ENCODE measurements at places on chromosomes 4 and X. TPM values are rescaled to one million over a fixed set of nuclear protein-coding genes. Genes with fewer than 3 reads are reported as not detected.

- H3K27ac ChIP-seq: no peak overlapping the region
- DNase-seq: no peak
- no peaks in the 10 kb centered on the region for H3K4me1 ChIP-seq
- H3K27me3 ChIP-seq: no peaks in the 10 kb centered on the region
Observed at GRCh38 chr4:53782458-53782845, 191.2 kb upstream of the LNX1 start.

DNA sequence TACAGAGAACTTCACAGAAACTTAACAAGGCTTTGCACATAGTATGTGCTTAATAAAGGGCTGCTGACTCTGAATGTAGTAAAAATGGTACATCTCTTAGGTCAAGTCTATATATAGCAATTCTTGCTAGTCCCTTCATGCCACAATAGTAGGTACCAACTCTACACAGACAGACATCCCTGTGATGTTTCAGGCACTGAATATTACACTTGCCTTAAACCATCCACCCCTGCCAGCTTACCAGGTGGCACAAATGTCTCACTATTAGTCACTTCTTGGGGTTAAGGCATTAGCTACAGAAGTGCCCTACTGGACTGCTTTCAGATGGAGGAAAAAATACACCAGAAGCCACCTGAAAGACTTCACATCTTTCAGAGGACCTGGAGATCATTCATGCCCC, 86.3 kb upstream of the CITED1 start:
- H3K4me3 ChIP-seq: no peak overlapping the region
- no peaks in the 10 kb centered on the region for H3K27me3 ChIP-seq
- no peak overlapping the region for H3K27ac ChIP-seq
- no peak for DNase-seq

DNA sequence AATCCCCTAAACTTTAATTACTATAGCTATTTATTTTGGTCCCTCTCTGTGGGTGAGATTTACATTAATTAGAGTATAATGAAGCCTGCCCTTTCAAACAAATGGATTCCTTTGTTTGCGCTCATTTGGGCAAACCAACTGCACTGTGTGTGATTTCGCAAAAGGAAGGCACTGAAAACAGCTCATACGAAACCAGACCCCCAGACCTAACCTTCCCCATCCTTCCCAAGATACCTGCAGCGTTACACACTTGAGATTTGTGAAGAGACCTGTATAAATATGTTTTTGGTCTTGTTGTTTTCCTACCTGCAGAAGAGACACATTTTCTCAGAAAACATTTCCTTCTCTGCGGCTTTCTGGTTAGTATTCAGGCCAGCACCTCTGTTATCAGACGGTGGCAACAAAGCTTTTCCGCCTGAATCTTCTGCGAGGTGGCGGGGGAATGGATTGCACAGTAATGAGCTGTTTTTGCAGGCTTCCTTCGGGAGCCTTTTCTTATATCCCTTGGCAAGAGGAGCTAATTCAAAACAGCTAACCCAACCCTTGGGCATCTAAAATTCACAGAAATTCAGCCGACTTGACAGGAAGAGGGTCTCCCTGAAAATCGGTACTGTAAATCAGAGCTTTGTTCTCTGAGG, 47.6 kb downstream of the CBLL2 start:
- peaks cover 17% of the 10 kb centered on the region for H3K4me1 ChIP-seq
- H3K27ac ChIP-seq: 0 out of 2 replicates have a peak overlapping the region, but pooled peaks have one; percentile 49
- no peaks in the 10 kb centered on the region for H3K36me3 ChIP-seq
- no peak overlapping the region for H3K4me3 ChIP-seq
- H3K27me3 ChIP-seq: no peaks in the 10 kb centered on the region

DNA sequence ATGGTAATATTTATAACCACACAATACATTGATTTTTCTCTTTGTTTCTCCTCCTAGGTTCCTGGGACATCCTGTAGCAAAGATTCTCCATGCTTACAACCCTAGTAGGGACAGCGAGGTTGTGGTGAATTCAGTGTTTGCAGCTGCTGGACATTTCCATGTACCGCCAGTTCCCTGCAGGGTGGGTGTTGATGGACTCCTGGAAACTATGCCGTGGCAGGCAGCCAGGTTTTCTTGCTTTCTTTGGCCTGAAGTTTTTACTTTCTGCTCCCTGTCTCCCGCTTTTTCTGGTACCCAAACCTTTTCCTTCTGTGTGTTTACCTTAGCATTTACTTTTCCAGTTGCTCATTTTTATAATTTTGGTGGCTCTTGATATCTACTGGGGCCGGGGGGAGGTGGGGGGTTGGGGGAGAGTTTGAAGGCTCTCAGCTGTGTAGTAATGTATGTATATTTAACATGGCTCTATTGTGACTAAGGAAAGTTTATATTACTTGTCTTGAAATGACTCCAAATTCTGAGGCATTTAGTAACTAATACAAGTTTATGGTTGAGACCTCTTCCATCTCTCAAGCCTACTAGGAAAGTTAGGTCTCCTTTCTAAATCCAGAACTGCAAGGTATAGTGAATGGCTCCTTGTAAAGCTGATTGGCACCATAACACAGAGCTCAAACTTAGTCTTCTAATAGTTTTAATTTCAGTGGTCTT, 89.7 kb downstream of the TMEM131L start:
- peaks cover 10% of the 10 kb centered on the region for H3K4me1 ChIP-seq
- H3K4me3 ChIP-seq: no peak overlapping the region
- H3K27me3 ChIP-seq: no peaks in the 10 kb centered on the region
- no peak for DNase-seq

DNA sequence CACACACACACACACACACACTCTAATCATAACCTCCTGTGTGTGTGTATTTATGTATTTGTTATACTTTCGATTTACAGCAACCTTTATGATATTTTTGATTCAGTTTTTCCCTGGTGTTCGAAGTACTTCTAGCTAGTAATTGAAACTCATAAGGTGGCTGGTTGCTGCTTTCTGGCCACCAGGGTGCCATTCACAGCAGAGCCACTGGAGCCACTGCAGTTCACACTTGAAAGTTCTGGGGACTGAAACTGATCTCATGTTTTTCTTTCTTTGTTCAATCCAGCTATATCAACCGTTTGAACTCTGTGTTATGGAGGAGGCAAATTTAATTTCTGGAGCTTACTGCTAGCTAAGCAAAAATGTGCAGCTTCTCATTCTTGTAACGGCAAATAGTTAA, 419.4 kb downstream of the ADGRL3 start:
- no peak for DNase-seq
- no peaks in the 10 kb centered on the region for H3K36me3 ChIP-seq
- H3K4me3 ChIP-seq: no peak overlapping the region

The FGF13 gene
- total RNA-seq: 32.2 TPM

The MEPE gene
- not detected for total RNA-seq

The EFNB1 gene
- 10.0 TPM for total RNA-seq
